ENCODE measurements at places on chromosomes 16 and 17.

DNA sequence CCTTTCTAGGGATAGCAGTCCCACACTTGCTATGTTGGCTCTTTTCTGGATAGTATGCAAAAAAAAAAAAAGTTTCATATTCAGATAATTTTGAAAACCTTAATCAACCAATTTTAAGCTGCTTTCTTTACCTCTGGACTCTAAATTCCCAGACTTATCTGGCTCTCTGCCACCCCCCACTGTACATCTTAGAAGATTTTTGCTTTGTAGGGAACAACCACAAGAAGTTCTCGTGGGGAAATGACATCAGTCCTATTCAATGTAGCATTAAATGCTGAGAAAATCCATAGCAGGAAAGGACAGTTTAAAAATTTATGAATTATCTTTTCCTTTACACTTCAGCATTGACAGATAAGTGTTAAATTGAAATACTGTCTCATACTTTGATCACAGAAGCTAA is 562.7 kb upstream of the HSBP1 start:
- DNase-seq: no peak

- no peak for DNase-seq
These were observed 20.4 kb downstream of the CDR2 start for GRCh38 chr16:22353933-22354541.

DNA sequence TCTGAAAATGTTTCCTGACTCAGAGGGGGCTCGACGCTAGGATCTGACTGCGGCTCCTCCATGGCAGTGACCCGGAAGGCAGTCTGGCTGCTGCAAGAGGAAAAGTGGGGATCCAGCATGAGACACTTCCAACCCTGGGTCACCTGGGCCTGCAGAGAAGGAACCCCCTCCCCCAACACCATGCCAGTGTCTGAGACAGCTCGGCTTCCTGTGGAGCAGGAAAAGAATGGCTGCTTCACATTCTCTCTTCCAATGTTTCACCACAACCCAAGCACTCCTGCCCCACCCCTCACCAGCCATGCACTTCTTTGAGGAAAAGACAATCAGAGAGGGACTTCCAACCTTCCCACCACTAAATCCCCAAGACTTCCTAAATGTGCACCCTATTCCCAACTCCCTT is 10.8 kb downstream of the TP53 start:
- no peak for DNase-seq

DNA sequence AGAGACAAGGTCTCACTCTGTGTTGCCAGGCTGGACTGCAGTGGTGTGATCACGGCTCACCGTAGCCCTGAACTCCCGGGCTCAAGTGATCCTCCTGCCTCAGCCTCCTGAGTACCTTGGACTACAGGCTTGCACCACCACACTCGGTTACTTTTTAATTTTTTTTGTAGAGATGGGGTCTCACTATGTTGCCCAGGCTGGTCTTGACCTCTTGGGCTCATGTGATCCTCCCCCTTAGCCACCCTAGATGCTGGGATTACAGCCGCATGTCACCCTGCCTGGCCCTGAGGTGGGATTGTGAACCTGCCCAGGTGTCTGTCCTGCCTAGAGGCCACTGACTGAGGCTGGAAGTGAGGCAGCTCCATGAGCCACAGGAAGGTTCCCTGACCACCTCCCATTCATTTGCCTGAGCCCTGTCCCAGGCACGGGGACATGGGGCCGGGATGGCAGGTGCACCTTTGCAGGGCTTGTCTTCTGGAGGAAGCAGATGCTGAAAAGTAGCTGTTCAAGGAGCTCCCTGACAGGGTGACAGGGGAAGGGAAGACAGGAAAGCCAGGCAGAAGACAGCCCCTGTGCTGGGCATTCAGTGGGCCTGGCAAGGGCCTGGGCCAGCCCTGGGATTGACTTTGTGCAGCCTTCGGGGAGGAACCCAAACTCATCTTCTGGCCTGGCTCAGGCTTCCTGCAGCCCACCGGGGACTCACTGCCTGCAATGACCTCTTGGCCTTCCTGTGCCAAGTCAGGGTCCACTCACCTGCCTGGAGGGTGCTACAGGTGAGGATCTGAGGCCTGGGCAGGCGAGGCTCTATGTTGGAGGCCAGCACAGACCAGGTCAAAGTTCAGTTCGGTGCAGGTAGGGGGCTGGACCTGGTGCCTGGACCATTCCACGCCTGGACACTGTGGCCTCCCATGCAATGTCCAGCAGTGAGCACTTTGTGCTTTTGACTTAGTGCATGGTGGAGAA is 8.1 kb upstream of the NOTUM start:
- no peak for DNase-seq

DNA sequence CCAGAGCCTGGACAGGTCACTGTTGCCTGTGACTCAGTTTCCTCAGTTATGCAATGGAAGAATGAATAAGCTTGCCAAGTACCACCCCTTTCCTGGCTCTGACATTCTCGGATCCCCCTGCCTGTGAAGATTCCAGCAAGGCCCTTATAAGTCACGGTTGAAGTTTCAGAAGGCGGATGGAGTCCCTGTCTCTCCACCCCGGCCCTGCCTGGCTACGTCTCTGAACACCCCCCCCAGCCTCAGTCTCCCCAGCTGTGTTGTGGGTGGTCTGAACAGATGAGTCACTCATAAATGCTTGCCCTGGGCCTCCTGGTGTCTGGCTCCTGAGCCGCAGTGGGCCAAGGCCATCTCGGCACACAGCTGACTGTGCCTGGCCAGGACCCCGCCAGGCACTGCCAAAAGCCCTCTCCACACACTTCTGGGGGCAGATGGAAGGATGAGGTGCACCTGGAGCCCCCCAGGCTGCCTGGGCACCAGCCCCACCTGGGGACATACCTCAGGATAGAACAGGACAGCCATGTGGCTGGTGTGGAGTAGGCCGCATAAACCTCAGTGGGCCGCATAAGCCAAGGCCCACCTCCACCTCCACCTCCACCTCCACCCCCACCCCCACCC is 15.4 kb downstream of the VASN start:
- no peak for DNase-seq

DNA sequence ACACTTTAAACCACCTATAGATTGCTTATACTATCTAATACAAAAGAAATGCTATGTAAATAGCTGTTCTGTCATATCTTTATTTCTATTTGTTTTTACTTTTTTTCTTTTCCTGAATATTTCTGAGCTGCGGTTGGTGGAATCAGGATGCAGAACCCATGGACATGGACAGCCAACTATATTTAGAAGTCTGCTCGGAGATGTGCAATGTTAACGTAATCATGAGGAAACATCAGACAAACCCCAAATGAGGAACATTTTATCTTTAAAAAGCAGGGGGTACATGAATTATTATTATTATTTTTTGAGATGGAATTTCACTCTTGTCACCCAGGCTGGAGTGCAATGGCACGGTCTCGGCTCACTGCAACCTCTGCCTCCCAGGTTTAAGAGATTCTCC is 31.4 kb upstream of the GHDC start:
- DNase-seq: no peak

GRCh38 chr17:19346351-19347255 is 15.9 kb downstream of the B9D1 start:
- DNase-seq: no peak

- no peak for DNase-seq
These were observed 2.7 kb downstream of the DLX3 start for GRCh38 chr17:49992191-49992932.

GRCh38 chr17:2400877-2401425 is at the start of gene MNT:
Gene MNT, minus strand, starts transcription at chr17:2401060. Its CDS starts 348 bp downstream, at chr17:2400712.
- DNase-seq: peak; percentile 83

DNA sequence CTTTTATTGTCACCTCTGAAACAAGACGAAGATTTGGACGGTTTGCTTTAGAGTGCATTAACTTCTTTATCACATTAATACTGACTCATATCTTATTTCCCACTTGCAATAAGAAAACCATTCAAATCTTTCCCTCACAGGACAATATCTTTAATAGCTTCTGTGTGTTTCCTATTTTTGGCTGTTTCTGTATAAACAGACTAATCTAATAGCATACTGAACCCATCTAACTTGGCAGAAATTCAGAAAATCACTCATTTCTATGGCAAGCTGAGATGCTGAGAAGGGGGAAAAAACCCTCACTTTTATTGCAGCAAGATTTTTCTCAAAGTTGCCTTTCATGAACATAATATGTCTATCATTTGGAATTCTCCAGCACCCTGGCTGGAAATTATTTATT is 524.9 kb downstream of the WWOX start:
- DNase-seq: no peak

DNA sequence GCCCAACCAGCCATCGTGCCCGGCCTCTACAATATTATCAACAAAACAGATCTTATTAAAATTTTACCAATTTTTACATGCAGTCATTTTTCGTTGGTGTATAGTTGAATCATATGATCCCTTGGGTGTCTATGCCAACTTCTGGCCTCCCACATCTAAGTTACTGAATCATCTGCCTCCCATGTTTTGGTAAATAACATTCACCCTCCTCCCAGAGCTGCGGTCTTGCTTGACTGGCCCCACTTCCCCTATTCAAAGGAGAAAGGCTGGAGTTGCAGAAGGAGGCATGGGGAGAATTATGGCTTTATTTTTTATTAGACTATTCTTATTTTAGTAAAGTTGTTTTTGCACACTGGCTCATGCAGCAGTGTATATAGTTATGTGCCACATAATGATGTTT is 18.5 kb upstream of the CCL23 start:
- DNase-seq: no peak

- no peak for DNase-seq
These were observed 101.2 kb upstream of the CACNG5 start for GRCh38 chr17:66733759-66734158.

GRCh38 chr16:86909359-86910160 is 331.2 kb downstream of the FOXL1 start:
- no peak for DNase-seq

GRCh38 chr17:47934856-47935255 is 6.5 kb upstream of the PNPO start:
- DNase-seq: no peak

DNA sequence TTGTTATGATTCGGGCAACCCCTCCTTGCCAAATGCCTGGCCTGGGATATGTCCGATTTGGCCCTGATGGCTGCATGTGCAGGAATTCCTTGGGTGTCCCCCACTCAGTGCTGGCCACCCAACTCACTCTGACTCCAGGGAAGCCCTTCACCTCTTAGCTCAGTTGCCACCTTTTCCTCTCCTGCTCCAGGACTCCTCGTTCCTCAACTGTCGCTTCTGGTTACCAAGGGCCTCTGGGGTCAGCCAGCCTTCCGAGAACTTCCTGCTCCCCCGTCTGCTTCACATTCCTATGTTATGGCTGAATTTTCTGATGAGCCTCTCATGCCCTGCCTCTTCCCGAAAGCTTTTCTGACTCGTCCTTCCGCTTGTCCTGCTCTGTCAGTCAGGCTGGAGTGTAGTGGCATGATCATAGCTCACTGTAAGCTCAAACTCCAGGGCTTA is 63.5 kb downstream of the SPACA3 start:
- no peak for DNase-seq

- no peak for DNase-seq
These were observed 483.1 kb upstream of the ZFHX3 start for GRCh38 chr16:73531021-73531420.

DNA sequence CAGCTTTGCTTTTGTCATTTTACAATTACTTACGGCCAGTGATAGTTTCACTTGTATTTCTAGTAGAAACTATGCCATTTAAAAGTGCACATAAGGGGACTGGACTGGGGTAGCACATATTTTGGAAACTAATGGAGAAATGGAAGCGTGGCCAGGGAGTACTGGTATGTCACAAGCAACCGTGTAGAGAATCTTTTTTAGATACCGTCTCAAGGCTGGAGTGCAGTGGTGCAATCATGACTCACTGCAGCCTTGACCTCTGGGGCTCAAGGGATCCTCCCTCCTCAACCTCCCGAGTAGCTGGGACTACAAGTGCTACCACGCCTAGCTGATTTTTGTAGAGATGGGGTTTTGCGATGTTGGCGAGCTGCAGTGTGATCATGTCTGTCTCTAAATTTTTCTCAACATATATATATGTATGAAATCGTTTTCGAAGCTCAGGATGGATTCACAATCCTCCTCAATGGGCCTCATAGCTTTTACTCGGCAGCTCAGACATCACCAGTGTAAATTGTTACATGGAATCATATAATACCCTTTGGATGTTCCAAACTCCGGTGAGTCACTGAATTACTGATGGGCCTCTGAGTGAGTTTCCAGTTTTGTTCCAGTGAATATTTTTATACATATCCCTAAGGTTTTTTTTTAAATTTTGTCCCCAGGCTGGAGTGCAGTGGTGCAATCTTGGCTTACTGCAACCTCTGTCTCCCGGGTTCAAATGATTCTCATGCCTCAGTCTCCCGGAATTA is 51.7 kb downstream of the ZNF778 start:
- no peak for DNase-seq

GRCh38 chr17:74777901-74778515 is 1.9 kb upstream of the NAT9 start:
- DNase-seq: no peak

- no peak for DNase-seq
These were observed 2.2 kb downstream of the SP2 start for GRCh38 chr17:47898241-47898640.

Data from central memory CD8-positive, alpha-beta T cell (primary cell).